ENCODE measurements at places on chromosomes 3 and 15.

DNA sequence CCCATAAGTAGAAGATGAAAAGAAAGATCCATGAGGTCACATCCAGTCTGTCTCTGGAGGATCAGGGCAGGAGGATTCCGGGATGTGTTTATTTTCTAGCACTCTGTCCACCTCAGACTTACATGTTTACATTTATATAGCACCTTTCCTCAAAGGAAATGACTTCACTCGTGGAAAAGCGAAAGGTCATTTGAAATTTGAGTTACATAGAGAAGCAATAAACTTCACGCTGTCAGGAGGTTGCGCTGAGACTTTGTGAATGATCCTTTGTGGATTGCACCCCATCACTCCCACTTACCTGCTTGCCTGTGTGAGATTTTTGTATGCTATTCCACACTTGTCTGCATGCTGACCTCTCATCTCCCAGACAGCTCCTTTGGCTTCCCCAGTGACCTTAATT is 540.5 kb downstream of the AGBL1 start:
- no peak for DNase-seq

GRCh38 chr3:152497457-152497856 is 228.7 kb downstream of the MBNL1 start:
- no peak for DNase-seq

GRCh38 chr3:10928407-10928960 is 64.1 kb upstream of the SLC6A1 start:
- DNase-seq: no peak

DNA sequence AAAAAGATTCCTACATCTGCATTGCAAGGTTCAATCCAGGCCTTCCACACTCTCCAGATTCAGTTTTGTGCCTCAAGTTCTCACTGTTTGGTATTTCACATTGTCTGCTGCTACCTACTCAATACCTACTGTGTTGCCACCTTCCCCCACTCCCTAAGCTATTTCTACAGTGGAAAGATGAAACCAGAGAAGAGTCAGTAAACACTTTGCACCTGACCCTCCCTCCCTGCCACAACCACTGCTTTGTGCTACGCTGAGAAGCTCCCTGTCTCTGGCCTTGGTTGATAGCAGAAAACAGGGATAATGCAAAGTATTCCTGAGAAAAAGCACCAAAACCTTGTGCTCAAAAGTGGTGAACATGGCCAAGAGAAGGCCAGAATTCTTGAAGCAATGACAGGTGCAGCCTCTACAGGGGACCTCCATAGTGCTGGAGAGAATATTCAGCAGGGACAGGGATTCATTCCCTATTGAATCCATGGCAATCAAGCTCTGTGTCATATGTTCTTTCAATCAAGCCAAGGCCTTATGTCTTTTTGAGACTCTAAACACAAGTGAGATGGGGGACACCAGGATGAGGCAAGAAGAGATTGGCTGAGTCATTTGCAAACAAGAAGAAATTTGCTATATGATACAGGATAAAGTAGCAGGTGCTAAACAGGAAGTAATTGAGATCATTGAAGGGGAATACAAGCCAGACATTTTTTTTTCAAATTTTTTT is 83.5 kb upstream of the LIPC start:
- peak; percentile 51 for DNase-seq

GRCh38 chr15:81334768-81335435 is 11.0 kb upstream of the STARD5 start:
- DNase-seq: peak; percentile 62

GRCh38 chr3:183281126-183281797 is 28.2 kb downstream of the B3GNT5 start:
- DNase-seq: no peak

DNA sequence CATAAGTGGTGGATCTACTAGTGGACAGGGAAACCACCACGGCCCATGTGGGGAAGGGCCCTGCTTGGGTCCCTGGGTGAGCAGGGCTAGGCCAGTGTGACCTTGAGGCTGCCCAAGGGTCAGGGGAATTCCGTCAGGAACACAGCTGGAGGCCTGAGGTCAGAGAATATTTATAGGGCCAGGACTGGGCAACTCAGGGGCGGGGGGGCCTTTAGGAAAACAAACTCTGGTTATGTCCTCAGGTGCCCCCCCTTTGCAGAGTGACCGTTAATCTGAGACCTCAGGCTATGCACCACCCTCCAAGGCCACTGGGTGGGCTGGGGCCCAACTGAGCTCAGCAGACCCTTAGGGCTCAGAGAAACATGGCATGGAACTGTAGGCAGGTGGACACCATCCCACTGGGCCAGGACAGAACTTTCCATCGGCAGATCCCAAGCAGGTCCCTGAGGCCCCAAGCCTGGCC is 2.5 kb downstream of the TWF2 start:
- DNase-seq: no peak

DNA sequence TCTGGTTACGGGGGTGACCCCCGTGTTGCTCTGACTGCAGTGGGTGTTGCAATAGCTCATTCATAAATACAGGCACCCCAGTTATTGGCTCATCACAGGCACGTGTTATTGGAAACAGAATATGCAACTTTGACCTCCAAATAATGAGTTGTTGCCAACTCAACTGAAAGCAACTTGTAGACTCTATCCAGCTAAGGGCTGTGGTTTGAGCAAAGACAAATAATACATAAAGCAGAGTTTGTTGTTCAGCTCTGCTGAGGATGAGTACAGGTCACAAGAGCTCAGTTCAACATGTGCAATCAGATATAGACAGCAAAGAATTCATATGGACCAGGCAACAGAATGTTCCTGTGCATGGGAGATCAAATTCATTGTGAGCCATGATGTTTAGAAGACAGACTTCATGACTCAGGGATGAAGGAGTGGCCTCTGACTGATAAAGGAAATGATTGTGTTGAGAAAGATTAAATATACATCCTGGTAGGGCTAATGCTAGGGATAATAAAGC is 87.6 kb upstream of the LRIG1 start:
- DNase-seq: no peak

DNA sequence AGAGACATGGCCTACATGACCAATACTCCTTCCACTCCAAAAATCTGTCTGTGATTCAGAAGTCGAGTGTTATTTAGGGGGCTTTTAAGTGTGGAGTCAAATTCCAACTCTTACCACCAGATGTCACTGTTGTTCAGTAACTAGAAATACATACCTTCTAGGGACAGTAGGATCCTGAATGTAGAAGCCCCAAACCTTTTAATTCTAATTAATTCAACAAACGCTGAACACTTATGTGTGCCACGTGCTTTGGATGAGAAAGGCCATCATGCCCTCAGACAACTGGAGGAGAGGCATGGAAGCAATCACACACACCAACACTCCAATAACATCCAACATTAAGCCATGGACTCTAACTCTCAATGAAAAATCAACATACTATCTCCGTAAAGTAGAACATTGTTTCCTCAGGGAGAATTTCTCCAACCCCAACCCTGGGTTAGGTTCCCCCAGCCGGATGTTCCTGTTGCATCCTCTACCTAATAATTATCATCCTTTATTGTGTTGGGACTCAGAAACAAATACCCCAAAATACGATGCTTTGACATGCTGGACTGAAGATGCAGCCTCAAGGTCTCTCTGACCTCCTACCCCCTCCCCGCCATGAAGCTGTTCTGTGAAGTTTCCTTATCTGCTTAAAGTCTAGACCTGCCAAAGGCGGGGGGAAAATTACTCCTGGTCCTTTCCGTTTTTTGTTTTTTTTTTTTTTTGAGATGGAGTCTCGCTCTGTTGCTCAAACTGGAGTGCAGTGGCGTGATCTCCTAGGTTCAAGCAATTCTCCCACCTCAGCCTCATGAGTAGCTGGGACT is 8.0 kb upstream of the CCDC13 start:
- DNase-seq: peak; percentile 26

- no peak for DNase-seq
Observed at GRCh38 chr15:67080900-67081431, 15.6 kb downstream of the SMAD3 start.

GRCh38 chr15:69666921-69667811 is 214.5 kb downstream of the RPLP1 start:
- DNase-seq: no peak

GRCh38 chr3:27279123-27279522 is 90.1 kb downstream of the NEK10 start:
- DNase-seq: no peak

DNA sequence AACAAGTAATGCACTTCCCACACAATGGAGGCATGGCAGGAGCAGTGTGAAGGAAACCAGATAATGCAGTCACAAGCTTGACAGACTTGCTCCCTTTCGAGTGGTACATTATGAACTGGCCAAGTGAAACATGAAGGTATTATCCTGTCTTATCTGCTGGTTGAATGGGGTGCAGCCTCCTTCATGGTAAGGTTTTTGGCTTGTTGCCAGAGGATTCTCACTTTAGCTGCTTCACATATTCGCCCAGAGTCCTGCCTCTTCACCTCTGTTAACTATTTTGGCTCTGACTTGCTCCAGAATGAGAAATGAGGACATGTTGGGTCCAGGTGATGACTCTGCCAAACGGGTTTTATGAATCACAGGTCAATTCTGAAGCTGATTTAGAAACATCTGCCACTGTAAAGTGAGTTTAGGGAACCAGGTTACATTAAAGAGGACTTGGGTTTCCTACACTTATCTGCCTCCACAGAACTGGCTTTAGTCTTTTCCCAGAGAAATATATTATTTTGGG is 19.5 kb upstream of the CCDC39 start:
- DNase-seq: no peak

- DNase-seq: no peak
Observed at GRCh38 chr3:156151824-156152428, 31.5 kb downstream of the KCNAB1 start.

DNA sequence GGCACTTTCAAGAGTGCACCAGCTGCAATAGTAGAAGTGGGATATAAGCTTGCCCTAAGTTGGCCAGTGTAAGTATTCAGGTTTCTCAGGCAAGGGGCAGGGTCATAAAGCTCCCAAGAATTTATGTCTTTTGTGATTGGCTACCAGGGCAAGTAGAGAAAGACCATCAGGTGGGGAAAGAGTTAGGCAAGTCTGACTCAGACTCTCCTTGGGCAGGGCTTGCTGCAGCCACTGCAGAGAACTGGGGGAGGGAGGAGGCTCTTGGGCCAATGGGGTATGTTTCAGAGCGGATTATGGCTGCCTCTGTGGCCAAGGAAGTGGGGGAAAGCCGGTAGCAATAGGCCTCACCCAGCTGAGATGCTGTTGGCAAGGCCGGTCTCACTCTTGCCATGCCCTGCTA is 44.6 kb upstream of the SLC25A36 start:
- no peak for DNase-seq

GRCh38 chr3:102156426-102156825 is 278.4 kb upstream of the ZPLD1 start:
- DNase-seq: no peak
